NCI-H1105 (cell line): ENCODE measurements at places on chromosomes 4 and X.

DNA sequence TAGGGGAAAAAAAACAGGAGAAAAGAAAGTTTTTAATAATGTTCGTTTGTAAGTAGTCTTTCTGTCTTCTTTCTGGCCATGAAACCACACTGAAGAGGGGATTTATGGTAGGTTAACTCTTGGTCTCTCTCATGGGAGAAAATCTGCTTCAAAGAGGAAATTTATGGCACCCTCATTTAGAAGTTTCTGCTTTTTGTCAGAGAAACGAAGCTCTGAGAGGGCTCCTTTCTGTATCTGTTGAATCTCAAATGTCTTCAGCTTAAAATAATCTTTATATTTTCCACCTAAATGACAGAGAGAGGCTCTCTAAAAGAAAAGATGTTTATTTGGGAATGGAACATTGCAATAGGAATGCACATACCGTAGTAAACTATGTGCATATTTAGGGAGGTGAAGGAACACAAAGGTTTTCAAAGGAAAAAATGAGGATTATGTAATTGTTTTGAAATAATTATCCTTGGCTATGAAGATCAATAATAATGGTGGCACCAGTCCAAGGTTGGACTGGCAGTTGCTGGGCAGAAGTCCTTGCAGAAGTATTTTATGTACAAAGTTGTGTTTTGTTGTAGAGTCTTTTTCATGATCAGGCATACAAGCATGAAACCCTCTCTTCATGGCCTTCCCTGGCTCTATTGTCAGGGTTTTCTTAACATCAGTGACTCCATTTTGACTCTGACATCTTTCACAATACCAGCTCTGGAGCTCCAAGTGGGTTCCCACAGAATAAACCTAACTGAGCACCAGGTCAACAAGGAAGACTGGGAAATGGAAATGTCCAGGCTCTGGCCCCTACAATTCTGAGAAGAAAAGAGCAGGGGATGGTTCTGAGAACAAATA, 53.0 kb upstream of the HPSE start:
- DNase-seq, result no peak

DNA sequence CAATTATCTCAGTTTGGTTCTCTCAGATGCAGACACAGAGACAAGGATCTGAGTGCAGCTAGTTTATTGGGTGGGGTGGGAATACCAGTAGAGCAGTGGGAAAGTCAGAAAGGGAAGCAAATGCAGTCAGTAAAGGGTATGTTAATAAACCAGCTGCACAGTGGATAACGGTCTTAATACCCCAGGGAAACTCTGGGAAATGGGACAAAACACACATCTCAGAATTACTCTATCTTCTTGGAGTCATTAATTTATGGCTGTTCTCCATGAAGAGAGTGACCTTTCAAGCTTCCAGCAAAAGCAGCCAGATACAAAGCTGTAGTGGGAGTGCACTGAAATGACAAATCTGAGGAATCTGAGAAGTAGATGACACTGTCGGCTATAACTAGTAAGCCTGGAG, 73.3 kb upstream of the NALF2 start:
- no peak for DNase-seq

GRCh38 chr4:6120361-6120760, 80.0 kb downstream of the JAKMIP1 start:
- DNase-seq, result no peak

- DNase-seq, result no peak
Measured at GRCh38 chr4:61202638-61203435, 2.7 kb downstream of the ADGRL3 start.

GRCh38 chr4:144384408-144384807, 243.9 kb upstream of the GYPA start:
- no peak for DNase-seq

DNA sequence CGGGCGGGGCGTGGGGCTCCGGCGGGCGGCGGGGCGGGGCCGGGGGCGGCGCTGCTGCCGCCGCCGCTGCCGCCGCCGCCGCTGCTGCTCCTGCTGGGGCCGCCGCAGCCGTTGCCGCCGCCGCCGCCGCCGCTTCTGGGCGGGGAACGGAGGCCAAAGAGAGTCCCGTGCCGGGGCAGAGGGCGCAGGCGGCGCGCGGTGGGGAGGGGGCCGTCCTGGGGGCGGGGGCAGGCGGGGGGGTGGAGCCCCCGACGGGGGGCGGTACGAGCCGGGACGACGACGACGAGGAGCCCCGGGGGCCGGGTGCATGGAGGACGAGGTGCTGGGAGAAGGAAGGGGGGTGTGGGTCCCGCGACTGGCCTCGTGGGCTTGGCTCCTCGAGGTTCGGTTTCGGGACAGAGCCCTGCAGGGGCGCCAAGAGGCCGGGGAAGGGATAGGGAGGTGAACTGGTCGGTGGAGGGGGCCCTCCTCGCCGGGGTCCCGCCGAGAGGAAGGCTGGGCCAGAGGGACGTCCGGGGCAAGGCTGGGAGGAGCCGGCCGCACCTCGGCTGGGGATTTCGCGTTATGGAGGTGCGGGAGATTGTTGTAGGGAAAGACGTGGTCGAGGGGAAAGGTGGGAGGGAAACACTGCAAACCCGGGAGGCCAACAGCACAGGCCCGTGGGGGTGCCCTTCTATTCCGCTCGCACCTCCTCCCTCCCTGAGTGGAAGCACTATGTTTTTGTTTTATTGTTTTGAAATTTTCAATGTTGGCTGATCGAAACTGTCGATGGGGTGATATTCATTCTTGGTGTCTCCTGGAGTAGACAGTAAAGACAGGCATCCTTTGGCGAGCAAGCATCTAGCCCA, 1.9 kb downstream of the BCORL1 start:
- DNase-seq, result no peak

- no peak for DNase-seq
Measured at GRCh38 chr4:28351826-28352225, 1491.2 kb downstream of the STIM2 start.

DNA sequence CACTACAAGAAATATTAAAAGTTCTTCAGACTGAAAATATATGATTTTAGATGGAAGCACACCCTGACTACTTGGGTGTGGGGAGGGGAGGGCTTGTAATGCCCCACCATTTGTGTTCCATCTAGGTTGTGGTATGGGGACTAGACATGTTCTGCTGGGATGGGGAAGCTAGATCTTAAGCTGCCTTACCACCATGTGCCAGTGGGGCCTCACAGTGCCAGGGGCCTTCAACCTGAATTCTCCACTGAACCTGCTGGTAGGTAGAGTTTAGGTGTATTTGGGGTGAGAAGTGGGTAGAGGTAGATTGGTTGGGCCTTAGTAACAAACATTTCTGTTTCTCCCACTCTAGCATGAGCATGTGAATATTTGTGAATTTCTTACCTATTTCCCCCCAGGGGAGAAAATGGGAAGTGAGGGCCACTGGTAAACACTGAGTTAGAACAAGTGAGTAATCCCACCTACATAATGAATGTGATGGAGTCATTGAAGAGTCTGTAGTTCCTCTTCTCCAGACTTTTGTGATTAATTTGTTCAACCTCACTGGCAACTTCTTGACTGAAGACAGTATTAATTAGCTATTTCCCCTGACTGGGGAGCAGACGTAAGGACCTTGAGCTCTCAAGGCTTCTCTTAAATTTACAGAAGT, 44.0 kb downstream of the BRCC3 start:
- no peak for DNase-seq

- no peak for DNase-seq
Measured at GRCh38 chr4:3021627-3022026, 52.7 kb downstream of the HTT-AS start.

DNA sequence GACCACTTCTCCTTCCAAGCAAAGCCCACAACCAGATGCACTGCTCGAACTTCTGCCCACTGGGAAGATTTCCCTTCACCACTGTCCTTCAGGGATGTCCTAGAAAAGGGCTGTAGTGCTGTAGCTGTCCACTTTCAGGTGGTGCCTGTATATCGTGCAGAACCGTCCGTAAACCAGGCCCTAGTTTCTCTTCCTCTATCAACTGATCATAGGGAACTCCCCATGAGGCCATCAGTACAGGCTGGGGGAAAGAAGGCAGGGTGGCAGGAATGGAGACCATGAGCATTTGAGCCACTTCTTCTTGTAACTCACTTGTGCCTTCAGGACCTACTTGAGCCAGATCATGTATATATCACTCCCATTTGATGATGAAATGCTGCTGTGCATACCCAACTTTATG, 57.3 kb upstream of the FAM9B start:
- DNase-seq, result no peak

- no peak for DNase-seq
Measured at GRCh38 chr4:176967586-176967985, 174.9 kb upstream of the VEGFC start.

DNA sequence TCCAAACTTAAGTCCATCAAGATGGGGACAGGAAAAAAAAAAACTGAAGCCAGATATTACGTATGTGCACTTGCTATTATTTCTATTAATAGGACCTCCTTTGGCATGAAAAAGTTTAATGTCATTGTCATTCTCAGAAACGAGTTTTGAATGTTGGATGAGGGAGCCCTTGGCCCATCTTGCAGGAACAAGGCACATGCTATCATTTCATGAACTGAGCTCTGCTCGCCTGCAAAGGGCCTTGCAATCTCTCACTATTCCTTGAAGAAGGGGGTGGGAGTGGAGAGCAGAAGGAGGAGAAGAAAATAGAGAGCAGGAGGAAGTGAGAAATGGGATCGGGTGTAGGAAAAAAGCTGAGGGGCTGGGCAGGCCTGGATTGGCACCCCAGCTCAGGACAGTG, 34.3 kb upstream of the SPATA4 start:
- no peak for DNase-seq

- no peak for DNase-seq
Measured at GRCh38 chr4:158823461-158823873, 54.6 kb downstream of the FNIP2 start.

DNA sequence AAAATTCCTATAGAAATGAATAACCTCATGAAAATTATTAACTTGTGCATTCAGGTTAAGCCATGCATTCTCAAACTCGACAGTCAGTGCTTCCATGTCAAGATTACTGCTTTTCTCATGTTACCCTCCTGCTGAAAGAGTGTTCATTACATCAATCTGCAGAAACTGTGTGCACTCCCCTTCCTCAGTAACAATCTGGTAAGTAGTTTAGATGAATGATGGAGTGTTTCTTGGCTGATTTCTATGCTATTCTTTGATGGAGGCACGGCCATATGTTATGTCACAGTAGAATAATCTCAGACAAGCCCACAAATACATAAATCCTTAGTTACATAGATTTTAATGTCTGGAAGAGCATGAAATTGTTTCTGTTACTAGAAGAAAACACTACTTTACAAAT, 193.3 kb upstream of the FAM47A start:
- no peak for DNase-seq

DNA sequence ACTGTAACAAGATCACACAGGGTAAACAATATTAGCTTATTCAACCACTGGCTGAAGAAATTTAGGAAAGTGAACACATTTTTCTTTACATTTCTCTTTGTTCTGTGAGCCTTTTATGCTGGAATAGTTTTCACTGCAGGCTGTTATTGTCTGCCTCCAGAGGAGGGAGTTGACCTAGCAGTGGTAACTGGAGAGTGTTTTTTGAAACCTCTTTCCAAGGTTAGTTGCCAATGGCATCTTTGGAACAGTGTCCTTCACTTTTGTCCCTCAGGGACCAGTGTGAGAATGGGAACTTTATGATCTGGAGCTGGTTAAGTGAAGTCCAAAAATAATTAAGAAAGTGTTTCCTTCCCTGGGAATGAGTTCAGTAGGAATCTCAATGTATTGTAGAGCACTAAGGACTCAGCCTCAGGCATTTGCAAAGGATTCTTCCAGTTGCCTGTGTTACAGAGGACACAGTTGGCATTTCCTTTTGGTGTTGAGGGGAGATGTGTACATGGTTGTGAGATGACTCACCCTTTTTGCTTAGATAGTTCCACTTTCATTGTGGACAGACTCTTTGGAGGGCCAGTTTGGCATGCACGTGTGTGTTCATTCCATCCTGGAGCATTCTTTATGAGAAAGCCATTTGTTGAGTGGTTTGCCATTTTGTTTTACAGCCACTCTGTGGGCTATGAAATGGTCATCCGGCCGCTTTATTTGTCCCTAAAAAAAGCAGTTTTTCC, 61.3 kb downstream of the AR start:
- no peak for DNase-seq

- peak; percentile 55 for DNase-seq
Measured at GRCh38 chrX:13487731-13488505, 81.5 kb upstream of the EGFL6 start.

DNA sequence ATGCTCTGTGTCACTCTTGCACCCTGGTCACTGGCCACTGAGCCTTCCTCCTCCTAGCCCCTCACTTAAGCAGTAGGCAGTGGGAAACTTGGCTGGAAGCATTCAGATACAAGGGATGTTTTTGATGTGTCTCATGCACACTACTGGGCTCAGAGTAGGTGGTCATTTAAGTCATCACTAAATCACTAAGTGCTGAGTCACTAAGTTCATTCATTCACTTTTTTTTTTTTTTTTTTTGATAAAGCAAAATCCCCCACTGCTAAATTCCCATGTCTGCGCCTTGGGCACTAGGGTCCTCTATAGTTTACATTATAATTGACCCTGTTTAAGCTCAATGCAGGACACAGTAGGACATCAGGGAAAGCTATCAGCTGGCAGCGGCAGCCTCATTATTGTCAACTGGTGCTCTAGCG, 182.4 kb upstream of the MBNL3 start:
- no peak for DNase-seq

- no peak for DNase-seq
Measured at GRCh38 chr4:145177906-145178538, 2.4 kb downstream of the OTUD4 start.

- no peak for DNase-seq
Measured at GRCh38 chr4:36285784-36286480, 4.5 kb downstream of the DTHD1 start.

DNA sequence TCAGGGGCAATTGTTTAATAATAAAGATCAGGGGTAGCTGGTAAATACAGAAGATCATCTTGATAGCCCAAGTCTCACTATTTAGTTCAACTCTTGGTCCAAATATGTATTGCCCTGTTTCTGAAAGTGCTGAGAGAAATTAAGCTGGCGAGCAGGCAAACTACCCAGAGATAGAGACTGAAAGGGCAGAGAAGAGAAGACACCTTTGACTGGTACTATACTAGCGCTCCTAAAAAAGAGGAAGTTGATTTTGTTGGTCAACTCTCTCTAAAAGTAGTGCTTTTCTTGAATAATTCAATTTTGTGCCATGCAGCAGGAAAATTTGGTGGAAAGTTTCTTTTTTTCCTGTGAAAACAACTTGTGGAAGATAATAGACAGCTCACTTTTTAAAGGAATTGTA, 64.0 kb downstream of the IGSF1 start:
- no peak for DNase-seq

DNA sequence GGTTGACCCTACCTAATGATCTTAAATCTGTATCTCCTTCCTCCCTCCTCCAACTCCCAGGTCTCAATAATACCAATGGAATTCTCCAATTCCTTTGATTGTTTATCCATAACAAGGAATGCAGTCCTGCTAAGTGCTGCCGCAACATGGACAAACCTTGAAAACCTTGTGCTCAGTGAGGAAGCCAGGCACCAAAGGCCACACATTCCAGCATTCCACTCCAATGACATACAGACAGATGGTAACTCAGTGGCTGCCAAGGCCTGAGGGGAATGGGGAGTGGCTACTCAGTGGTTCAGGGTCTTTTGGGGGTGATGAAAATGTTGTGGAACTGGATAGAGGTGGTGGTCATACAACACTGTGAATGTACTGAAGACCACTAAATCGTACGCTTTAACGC, 10.4 kb downstream of the HAUS7 start:
- DNase-seq, result no peak
